MV-4-11 (cell line): ENCODE measurements at places on chromosomes 7 and 10.

GRCh38 chr7:148264933-148265557 lies 325.5 kb upstream of the C7orf33 start:
- DNase-seq: peak; percentile 30

DNA sequence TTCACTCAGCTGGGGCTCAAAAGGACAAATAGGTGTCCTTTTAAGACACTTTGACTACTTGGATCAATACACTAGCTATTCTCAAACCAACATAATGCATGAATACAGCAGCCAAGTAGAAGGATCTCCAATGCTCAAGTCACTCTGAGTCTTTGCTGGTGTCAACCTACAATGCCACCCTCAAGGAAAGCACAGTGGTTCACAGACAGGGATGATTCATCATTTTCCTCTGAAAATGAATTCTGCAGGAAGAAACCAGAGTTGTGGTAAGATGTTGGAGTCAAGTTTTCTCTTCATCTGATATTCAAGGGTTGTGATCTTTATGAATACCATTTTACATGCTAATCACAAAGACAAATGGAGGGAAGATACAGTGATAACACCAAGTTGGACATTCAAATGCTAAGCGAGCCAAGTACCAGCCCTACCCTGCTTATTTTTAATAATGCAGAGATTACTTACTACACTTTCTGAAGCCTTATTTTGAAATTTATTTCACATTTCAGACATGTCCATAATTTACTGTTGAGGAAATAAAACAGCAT lies 143.1 kb upstream of the FGFR2 start:
- DNase-seq: no peak

GRCh38 chr7:51430480-51431086 lies 114.0 kb upstream of the COBL start:
- DNase-seq: peak; percentile 34

- DNase-seq: no peak
Measured at GRCh38 chr10:121695731-121696464, 97.7 kb upstream of the FGFR2 start.

DNA sequence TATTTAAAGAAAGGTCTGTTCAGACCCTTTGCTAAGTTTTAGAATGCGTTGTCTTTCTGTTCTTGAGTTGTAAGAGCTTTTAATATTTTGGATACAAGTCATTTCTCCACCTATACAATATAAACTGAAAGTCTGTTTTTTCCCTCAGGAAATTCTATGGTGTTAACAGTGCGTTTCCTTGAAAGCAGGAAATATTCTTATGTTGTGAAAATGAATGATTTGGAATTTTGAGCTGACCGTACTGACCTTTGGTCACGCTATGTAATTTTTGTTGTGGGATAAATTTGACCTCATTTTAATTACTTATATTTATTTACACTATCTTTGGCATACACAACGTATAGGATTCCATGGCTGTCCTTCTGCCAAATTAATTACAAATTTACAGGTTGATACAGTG lies 43.5 kb downstream of the PUS7 start:
- no peak for DNase-seq

DNA sequence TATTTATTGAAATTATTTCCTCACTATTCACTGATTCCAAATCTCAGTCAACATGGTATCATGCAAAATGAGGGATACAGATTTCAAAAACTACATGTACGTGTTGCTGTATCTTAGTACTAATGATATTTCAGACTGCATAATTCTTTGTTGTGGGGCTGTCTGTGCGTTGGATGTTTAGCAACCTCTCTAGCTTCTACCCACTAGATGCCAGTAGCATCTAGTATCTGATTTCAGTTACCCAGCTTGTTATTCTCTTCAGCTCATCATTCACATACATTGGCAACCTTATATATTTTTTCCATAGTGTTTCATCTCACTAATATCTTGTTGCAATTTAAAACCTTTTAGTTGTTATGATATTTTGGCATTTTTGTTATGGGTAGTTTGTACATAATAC lies 22.5 kb upstream of the WASL start:
- no peak for DNase-seq

GRCh38 chr7:151104411-151105235 lies 18.3 kb downstream of the AGAP3 start:
- no peak for DNase-seq

DNA sequence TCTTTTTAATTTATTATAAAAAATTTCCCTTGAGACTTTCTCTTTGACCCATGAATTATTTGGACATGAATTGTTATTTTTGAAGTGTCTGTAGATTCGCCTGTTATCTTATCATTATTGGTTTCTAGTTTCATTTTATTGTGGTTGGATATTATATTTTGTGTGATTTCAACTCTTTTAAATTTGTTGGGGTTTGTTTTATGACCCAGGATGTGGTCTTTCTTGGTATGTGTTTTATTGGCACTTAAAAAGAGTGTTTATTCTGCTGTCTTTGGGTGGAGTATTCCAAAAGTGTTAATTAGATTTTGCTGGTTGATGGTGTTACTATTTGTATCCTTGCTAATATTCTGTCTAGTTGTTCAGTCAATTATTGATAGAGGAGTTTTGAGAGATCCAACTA lies 50.5 kb upstream of the GPR141 start:
- DNase-seq: no peak

GRCh38 chr7:1787681-1788235 lies 117.7 kb downstream of the ELFN1 start:
- DNase-seq: no peak

DNA sequence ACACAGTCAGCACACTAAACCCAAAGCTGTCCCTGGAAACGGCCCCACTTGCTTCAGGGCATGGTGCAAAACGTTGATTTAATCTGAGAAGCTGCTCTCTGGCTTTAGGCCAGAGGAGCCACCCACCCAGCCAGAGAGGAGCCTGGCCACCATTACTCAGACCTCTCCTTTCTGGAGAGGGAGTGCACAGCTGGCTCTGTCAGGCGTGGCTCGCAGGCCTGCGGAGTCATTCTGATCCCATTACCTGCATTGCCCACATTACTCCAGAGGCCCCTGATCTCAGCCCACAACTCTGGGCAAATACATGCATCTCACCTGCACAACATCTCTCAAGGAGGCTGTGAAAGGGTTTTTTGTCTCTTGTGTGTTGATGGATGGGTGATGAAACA lies 370.0 kb upstream of the IGFBP3 start:
- DNase-seq: no peak

DNA sequence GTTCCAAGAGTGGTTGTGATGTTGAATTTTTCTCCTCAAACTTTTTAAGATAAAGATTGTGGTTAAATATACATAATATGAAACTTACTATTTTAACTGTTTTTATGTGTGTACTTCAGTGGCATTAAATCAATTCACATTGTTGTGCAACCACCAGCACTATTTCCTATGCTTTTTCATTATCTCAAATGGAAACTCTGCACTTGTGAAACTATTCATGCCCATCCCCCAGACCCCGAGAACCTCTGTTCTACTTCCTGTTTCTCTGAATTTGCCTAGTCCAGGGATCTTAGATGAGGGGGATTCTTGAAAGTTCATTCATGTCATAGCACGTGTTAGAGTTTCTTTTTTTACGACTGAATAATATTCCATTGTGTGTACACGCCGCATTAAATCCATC lies 67.0 kb downstream of the WDR37 start:
- DNase-seq: peak; percentile 88

GRCh38 chr10:3723766-3724165 lies 61.2 kb downstream of the KLF6 start:
- no peak for DNase-seq

DNA sequence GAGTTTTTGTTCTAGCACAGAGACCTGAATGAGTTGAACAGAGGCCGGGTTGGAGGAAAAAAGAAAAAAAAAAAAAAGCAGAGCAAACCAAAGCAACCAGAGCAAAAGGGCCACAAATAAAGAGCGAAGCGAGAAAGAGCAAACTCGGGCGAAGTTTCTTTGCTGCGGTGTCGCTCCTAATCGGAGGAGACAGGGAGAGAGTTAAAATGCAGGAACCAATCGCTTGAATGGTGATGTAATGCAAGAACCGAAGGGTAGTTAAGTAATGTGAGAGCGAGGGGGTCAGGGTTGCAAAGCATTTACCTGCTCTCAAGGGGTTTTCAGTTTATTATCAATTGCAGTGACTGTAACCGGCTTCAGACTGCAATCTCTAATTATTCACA lies 271.7 kb downstream of the TRIL start:
- no peak for DNase-seq

DNA sequence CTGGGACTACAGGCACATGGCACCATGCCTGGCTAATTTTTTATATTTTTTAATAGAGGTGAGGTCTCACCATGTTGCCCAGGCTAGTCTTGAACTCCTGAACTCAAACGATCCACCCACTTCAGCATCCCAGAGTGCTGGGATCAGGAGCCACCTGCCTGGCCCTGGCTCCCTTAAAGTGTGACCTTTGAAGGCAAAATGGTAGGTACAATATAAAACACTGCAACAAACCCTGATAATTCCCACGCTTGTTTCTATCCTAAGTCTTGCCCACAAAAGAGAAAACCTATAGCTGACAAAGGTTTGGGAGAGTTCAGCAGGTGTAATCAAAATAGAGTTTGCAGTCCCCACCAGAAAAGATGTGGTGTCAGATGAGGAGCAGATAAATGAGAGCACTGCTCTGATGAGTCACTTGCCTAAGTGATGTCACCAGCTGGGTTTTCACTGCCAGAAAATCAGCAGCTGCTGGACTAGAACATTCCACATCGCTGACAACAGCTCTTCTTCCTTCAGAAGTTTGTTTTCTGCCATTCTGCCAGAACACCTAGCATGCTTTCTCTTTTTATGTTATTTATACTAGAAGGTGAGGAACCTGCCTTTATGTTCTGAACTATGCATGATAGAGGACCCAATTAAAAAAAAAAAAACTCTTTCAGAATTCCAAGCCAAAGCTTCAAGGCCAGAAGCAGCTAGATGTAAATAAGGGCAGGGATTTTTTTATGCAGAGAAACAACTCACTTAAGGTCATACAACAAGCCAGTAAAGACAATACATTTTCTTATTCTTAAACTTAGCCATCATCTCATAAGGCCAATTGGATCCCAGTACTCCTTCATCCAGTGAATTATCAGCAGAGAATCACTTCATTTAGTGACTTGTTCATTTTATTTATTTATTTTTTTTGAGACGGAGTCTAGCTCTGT lies 18.0 kb downstream of the PURB start:
- peak; percentile 14 for DNase-seq

DNA sequence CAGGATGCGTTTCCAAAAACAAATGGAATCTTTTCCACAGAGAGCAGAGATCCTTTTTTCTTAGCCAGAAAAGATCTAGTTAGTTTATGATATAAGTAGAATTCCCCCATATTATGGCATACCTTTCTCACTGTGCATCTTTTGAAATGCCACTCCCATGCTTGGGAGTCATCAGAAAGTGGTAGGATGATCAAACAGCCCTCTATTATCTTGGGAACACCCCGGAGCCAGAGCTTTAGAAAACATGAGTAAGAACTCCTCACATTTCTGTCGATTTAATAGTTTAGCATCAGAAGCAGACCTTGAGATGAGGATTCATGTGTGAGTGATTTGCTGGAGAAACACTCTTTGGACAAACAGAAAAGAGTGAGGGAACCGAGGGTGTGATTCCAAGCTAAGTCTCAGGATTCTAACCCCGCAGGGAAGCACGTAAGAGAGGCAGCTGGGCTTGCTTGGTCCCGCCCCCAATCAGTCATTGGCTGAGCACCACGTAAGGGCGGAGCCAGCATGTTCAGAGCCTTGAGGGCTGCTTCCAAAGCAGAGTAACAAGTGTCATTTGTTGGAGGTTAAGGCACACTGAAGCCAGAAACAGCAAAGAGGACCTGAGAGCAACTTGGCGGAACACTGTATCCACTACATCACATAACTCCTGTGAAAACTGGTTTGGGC lies 43.7 kb upstream of the NXPH1 start:
- DNase-seq: no peak

DNA sequence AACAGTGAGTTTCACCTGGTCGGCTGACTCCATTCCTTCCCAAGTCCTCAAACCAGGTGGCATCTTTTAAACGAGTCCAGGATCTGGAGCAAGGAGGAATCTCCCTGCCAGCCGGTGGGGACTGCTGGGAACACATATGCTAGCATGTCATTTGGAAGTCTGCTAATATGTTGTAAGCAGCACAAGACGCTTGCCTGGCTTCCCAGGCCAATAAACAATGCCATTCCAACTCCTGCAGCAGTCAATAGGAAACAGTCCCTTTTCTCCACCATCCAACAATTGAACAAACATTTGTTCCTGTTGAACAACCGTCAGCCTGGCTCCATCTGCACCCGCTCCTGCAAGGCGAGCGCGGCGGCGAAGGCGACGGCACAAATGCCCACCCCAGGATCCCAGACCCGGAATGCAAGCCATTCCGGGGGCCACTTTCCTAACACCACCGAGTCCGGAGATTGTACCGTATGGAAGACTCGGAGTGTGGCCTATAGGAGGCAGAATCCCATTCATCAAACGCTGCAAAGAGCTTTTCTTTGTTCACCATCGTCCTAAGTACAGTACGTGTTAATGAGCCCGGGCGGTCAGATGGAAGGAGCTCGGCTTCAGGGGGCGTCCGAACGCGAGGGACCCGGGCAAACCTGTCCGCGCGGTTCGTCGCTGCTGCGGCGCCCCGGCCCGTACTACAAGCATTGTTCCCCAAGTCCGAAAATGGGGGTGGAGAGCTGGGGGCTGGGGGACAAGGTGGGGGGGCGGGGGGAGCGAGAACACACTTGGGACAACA lies 1.6 kb downstream of the FAM53B start:
- peak; percentile 34 for DNase-seq

GRCh38 chr7:29684787-29685650 lies 121.3 kb upstream of the WIPF3 start:
- peak; percentile 1 for DNase-seq

- peak; percentile 37 for DNase-seq
Measured at GRCh38 chr7:142482891-142483658, 225.2 kb upstream of the PRSS58 start.

DNA sequence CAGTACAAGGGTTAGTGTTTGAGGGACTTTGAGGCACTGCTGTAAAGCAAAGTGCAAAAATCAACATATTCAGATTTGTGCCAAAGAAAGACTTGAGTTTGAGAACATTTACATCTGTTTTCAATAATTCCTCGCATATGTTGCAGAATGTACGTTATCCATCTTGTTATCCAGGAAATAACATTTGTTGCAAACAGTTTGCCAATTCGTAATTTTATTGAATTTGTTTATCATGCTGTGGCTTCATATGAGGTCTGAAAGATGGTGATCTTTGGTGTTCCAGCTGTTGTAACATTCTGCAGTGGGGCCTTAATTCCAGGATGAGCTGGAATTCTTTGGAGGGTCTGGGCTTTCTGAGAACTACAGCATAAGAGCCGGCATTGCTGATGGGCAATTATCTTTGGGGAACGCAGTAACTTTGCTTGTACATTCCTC lies 396.2 kb downstream of the LRMDA start:
- no peak for DNase-seq

DNA sequence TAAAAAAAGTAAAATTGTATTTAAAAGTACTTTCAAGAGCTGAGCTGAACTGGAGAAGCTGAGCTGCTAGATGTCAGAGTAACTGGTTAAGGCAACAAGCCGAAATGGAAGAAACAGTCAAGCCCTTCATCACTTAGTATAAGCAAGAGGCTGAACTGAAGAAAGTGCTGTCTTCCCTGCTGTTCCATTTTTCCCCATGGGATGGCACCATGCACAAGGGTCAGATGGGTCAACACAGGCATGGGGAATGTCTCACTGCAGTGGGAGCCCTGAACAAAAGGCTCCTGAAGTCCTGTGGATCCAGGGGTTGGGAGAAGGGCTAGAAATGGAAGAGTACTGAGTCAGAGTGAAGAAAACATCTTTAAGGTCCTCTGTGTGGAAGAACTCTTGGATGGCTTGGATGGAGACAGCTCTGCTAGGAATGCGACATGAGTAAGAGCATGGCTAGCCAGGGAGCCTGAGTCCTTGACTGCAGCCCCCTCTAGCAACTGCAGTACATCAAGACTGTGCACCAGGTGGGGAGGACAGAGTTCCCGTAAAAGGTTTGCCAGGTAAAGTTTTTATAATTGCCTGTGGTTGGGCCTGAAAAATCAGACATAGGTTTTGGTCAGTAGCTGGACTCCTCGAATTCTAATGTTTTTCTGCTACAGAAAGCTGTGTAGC lies 348.3 kb downstream of the GPR158 start:
- DNase-seq: no peak
